ENCODE measurements at places on chromosomes 2 and 18. TPM values are rescaled to one million over a fixed set of nuclear protein-coding genes. Genes with fewer than 3 reads are reported as not detected.

The GATA6 gene
- 3.3 TPM for total RNA-seq

The TXNDC2 gene
- 0.12 TPM for total RNA-seq

The CFAP65 gene
- 0.52 TPM for total RNA-seq

The RBMS1 gene
- 17.6 TPM for total RNA-seq

The RDH14 gene
- 15.5 TPM for total RNA-seq

The CROCC2 gene
- total RNA-seq: not detected

The RAB27B gene
- 2.2 TPM for total RNA-seq

The TWIST2 gene
- not detected for total RNA-seq

The POTEE gene
- 1.9 TPM for total RNA-seq
